ENCODE measurements at places on chromosomes 5 and 9.

DNA sequence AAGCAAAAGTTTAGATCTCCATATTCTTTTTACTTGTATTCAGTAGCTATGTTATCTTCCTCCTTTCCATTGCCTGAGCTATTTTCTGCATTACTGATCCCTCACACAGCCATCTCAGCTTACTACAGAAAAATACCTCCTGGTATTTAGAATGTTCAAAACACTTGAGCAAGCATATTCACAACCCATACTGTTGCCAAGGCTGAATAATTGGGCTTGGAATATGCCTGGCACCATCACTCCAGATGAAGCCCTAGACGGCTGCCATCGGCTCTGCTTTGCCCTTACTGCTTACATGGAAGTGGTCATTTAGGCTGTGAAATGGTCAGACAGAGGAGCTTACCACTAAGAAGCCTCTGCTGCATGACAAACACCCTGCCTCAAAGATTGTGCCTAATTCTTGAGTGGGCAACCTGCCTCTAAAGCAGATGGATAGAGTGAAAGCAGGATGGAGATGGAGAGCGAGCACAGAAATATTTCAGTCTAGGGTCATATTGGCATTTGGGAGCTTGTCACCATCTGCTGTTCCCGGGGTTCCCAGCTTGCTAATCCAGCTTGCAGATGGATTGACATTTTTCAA is 92.5 kb upstream of the TAS2R1 start:
- DNase-seq: no peak

- no peak for DNase-seq
These were observed 475.2 kb upstream of the BRINP1 start for GRCh38 chr9:119844431-119844830.

GRCh38 chr9:111533099-111533790 is 8.3 kb downstream of the ZNF483 start:
- no peak for DNase-seq

GRCh38 chr9:37036776-37037502 is 2.9 kb upstream of the PAX5 start:
- DNase-seq: no peak

DNA sequence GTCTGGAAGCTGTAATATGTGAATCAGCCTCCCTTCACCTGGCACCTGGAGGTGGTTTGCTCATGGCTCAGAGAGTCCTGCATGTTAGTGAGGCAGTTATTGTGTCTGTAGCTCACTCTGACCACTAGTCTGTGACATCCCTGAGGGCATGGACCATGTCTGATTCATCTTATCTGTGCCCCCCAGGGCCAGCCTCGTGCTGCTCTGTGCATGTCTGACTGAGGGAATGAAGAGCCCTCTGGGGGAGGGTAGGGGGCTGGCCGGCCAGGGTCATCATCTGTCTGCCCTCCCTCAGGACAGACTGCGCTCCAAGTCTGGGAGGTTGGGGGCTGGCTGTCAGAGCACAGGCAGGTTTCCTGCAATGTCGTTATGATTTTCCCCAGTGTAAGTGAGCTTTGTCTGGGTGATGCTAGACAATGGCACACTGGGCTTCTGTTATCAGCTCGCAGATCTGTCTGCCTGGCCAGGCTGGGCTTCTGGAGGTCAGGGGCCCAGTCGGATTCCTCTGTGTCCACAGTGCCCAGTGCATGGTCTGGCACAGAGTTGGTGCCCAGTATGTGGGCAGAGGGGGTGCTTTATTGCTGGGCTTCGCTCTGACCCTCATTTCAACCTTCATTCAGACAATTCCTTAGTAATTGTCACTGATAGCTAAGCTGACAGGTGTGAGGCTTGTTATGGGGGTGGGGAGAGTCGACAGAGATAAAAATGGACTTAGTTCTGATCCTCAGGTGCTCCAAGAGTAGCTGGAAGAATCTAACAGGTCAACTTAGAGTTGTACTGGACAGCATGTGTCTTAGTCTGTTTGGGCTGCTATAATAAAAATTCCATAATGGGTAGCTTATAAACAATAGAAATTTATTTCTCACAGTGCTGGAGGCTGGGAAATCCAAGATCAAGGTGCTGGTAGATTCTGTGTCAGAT is 85.7 kb upstream of the SHB start:
- no peak for DNase-seq

DNA sequence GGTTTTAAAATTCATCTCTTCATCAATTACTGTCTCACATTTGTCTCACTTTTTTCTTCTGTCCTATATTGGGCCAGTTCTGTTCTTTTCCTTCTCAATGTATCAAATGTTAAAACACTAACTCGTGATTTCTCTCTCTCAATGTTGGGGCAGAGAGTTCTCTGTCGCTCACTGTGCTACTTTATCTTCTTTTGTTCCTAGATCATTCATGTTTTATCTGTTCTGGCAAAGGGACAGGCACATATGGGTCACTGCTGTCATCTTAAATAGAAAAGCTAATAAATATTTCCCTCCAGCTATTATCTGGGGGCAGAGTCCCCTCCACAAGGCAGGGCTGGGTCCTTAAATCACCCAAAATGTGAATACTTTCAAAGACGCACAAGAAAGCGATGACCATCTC is 214.0 kb downstream of the PTTG1 start:
- no peak for DNase-seq

GRCh38 chr5:77131361-77131760 is 44.3 kb upstream of the ZBED3 start:
- DNase-seq: no peak

DNA sequence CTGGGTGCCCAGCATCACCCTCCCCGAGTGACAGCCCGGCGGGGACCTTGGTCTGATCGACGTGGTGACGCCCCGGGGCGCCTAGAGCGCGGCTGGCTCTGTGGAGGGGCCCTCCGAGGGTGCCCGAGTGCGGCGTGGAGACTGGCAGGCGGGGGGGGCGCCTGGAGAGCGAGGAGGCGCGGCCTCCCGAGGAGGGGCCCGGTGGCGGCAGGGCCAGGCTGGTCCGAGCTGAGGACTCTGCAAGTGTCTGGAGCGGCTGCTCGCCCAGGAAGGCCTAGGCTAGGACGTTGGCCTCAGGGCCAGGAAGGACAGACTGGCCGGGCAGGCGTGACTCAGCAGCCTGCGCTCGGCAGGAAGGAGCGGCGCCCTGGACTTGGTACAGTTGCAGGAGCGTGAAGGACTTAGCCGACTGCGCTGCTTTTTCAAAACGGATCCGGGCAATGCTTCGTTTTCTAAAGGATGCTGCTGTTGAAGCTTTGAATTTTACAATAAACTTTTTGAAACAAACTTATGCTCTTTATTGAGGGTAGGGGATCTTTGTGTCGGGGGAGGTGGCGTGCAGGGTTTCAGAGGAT is 1.3 kb downstream of the GADD45G start:
- DNase-seq: peak; percentile 46

DNA sequence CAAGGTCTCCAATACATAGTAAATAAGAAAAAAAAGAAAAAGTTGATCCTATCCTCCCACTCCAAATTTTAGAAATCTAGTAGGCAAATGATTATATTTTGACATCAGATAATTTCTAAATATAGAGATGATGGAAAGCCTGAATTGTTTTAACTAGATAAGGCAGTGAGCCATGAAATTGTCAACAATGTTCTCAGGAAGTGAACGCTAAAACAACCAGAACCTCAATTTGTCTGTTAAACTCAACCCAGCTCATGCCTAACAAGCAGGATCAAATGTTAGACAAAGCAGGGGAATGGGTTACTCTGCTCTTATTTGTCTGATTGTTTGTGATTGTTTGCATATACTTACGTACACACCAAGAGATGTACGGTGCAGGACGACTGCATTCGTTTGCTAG is 49.2 kb downstream of the ESM1 start:
- no peak for DNase-seq

GRCh38 chr9:120909904-120910303 is 16.7 kb downstream of the TRAF1 start:
- no peak for DNase-seq

DNA sequence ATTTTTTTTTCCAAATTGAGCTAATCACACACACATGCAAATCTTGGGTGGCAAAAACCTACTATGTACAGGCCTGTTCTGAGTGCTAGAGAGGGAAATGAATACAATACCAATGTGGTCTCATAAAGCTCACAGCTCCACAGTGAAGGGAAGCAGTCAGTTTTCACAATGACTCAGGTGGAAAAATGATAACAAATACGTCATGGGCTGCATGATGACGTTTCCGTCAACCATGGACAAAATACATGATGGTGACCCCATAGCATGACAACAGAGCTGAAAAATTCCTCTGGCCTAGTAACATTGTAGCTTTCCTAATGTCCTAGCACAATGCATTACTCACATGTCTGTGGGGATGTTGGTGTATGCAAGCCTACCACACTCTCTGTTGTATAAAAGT is 252.5 kb downstream of the TRIM32 start:
- no peak for DNase-seq

DNA sequence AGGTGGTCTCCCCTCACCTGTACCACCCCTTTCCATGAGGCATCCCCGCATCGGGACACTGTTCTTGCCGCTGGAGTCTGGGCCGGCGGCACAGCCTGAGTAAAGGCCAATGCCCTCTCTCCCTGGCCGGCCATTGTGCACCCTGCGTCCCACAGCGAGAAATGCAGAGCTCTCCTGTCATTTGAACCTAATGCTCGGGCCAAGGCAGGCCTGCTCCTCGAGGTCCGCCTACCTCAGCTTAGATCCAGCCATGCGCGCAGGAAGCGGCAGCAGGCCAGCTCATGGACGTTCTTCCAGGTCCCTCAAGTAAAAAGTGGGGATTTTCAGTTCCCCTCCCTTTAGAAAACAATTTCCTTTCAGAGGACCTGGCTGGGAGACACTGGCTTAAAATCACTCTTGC is 135.0 kb downstream of the HSD17B3 start:
- DNase-seq: no peak

- DNase-seq: no peak
These were observed 461.4 kb upstream of the ST8SIA4 start for GRCh38 chr5:101364469-101364868.

- no peak for DNase-seq
These were observed 79.6 kb upstream of the CDK20 start for GRCh38 chr9:88053856-88054501.

- no peak for DNase-seq
These were observed 16.6 kb downstream of the PTGR1 start for GRCh38 chr9:111582888-111583287.

- DNase-seq: no peak
These were observed 16.1 kb downstream of the CCT5 start for GRCh38 chr5:10266137-10266536.

GRCh38 chr9:5438301-5439162 is 807 bp upstream of the PLGRKT start:
- DNase-seq: no peak

GRCh38 chr9:83451308-83451707 is 86.9 kb downstream of the FRMD3 start:
- no peak for DNase-seq

DNA sequence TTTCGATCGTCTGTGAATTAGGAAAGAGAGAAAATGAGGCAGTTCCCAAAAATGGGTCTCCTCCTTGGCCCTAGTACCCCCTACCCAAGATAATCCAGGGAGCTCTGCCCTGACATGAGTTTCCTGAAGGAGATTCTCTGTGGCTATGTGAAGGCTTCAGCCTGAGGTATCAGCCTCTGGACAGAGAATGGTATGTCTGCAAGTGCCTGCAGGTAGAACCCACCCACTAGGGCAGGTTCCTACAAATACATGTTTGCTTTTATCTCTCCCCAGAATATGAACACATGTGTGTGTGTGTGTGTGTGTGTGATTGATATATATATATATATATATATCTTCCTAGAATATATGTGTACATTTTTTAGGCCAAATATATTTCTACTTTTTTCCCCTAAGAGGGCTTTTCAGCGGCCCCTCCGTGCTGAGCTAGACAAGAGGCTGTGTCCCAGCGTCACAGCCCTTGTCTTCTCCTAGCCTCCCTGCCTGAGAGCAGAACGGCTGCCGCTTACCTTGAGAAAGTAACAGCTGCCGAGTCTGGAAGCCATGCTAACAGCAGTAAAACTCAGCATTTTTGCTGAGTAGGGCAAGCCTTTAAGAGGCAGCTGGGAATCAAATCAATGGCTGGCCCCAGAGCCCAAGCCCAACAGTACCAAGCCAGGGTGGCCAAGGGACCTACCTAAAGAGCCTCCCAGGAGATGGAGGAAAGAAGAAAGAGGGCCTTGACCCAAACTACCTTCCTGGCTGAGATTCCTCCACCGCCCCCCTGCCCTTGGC is 2.1 kb downstream of the BRINP1 start:
- no peak for DNase-seq
